ENCODE measurements at places on chromosomes 5 and 9.

DNA sequence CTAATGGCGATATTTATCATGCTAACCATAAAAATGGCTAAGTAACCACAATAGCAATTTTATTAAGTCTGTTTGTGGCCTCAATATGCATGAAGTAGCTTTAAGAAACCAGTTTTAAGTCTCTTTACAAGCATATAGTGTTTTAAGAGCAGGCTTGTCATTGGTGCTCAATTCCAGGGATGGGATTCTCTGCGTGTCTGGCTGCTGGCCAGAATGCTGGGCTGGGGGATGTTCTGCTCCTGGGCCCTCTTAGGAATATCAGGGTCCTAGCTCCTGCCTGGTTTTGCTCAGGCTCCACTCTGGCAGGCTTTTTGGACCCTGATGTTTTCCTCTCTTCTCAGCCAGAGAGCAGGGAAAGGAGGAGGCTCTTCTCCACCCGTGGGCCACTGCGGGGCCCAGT lies 127.2 kb downstream of the PDE8B start:
- no peak for DNase-seq

DNA sequence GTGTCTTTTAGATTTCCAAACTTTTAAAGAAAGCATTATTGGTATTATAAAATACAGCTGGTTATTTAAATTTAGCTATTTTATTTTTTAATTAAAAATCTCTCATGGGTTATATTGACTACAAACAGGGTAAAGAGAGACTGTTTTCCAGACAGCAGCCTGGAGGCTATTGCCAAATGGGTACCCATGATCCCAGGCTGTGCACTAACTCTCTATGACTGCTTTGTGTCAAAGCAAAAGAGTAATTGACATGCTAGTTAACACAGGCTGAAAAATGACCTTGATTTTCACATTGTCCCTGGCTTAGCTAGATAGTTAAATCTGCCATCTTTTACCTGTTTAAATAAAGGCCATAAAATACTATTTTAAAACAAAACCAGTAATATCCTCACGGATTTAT lies 589.7 kb downstream of the ANXA1 start:
- no peak for DNase-seq

- no peak for DNase-seq
These were observed 227.1 kb downstream of the ZSWIM6 start for GRCh38 chr5:61559146-61559545.

GRCh38 chr9:69535911-69536310 lies 136.3 kb downstream of the APBA1 start:
- no peak for DNase-seq

GRCh38 chr9:114099669-114100270 lies 678 bp upstream of the KIF12 start:
- DNase-seq: no peak

- no peak for DNase-seq
These were observed 58.4 kb upstream of the IL17B start for GRCh38 chr5:149437391-149438040.

GRCh38 chr9:95506428-95506677 lies 10.4 kb downstream of the PTCH1 start:
- no peak for DNase-seq

- no peak for DNase-seq
These were observed 662.7 kb upstream of the RGMB start for GRCh38 chr5:98110791-98111190.

- DNase-seq: no peak
These were observed 11.0 kb upstream of the SH3RF2 start for GRCh38 chr5:145925353-145925752.

DNA sequence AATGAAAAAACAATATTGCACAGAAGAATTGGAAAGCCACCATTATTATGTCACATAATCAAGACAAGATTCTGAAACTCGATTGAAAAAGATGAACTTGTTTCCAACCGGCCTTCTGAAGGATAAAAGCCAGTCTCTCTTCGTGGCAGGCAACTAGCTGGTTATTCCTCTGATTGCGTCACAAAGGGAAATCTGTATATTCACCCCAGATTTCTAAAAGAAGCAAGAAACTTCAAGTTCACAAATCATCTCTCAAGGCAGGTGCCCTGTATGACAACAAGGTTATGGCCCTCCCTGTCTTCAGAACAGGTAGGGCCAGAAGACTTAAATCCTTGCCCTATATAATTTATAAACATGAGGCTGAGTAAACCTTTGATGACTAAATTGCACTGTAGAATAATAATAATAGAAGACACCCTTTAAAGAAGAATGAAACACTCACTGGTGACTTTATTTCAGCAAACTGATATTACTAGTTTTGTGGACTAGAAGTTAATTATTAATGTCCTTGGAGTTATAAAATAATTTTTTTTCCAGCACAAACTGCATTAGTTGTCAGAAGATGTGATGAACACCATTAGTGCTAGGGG lies 2.9 kb upstream of the KLF4 start:
- DNase-seq: no peak

DNA sequence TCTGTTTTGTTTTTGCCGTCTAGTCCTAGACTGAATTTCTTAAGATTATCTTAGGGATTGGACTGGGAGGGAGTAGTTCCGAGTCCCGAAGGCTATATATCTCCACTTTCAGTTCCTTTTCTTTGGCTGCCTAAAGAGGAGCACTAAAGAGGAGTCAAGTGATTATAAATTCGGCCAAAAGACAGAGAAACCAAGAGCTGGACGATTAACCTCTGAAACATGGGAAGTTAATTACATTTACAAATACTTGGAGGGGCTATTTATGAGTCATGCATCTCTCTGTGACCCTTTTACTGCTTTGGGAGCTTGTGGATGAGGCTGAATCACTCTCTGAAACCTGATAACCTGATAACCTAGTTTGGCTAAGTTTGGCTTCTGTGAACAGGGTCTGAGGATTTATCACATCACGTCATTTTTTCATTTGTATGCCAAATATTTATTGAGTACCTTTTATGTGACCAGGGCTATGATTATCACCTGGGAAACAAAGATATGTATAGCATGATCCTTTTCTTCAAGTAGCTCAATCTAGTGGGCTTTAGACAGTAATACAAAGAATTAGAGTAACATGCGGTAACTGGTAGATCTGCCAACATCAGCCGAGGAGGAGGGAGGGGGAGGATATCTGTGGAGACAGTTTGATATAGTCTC lies 180.9 kb downstream of the CD180 start:
- DNase-seq: no peak

DNA sequence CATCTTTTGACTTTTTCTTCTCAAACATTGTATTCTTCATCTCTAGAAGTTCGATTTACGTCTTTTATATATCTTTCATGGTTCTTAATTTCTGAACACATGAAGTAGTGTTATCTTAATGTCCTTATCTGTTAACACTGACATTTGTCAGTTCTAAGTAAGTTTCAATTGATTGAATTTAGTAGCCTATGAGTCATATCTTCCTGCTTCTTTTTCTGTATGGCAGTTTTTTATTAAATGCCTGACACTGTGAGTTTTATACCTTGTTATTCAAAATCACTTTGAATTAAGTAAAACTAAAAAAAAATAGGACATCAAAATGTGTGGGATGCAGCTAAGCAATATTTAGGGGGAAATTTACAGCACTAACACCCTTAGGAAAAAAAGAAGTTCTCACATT lies 707.0 kb upstream of the ACO1 start:
- DNase-seq: no peak

GRCh38 chr9:109035684-109036423 lies 22.6 kb upstream of the CTNNAL1 start:
- no peak for DNase-seq

- DNase-seq: no peak
These were observed 74.9 kb upstream of the NIPAL4 start for GRCh38 chr5:157384971-157385709.

- DNase-seq: no peak
These were observed at the start of gene DAPK1 for GRCh38 chr9:87497604-87498045. TSS of gene DAPK1 (plus strand) at chr9:87497867. CDS start at chr9:87499078, 1,211 bp downstream.

- no peak for DNase-seq
These were observed 2.5 kb downstream of the ABCA2 start for GRCh38 chr9:137025517-137025966.

DNA sequence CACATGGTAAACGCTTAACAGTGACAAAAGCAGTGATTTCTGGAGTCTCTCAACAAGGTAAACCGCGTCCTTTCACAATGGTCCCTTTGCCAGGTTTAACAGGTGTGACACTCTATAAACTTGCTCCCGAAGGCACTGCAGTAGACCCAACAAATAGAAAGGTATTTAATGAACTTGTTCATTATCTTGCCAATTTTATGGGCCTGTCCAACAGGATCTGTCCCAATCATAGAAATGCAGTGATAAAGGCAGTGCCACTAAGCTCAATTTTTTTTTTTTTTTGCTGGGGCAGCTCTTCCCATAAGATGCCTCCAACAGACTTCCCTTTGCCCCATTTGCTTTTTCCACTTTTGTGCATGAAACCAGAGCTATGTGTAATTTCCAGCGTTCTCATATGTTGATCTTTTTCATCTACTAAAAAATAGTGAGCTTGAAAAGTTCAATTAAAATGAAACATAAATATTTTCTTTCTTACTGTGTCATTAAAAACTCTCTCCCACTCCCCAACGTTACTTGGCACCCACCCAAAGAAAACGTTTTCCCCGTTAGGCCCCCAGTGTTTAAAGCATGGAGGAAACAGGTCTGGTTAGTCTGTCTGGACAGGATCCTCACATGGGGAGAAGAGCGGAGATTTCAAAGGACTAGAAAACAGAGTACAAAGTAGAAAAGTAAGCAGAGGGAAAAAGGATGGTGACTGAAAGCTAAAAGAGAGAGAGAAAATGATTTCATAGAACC lies 80.9 kb upstream of the SPATA31D4 start:
- DNase-seq: no peak

DNA sequence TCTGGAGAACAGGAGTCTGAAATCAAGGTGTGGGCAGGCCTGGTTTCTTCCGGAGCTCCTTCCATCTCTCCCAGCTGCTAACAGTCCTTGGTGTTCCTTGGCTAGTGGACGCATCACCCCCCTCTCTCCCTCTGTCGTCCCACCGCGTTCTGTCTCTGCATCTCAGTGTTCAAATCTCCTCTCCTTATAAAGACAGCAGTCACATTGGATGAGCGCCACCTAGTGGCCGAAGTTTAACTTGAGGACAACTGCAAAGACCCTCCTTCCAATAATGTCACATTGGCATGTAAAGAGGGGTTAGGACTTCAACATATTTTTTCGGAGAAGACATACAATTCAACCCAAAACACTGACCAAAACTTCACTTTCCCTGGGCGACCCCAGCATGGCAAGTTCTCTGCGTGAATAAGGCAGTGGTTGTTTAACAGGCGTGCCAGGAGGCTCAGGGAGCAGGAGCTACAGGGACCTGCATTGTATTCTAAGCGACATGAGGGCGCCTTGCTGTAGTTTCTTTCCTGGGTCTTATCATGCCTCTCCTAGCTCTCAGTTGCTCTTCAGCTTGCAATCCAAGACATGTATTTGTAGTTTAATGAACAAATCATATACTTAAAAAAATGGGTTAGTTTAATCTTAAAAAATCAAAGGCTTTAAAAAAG lies 27.9 kb upstream of the BASP1 start:
- no peak for DNase-seq

DNA sequence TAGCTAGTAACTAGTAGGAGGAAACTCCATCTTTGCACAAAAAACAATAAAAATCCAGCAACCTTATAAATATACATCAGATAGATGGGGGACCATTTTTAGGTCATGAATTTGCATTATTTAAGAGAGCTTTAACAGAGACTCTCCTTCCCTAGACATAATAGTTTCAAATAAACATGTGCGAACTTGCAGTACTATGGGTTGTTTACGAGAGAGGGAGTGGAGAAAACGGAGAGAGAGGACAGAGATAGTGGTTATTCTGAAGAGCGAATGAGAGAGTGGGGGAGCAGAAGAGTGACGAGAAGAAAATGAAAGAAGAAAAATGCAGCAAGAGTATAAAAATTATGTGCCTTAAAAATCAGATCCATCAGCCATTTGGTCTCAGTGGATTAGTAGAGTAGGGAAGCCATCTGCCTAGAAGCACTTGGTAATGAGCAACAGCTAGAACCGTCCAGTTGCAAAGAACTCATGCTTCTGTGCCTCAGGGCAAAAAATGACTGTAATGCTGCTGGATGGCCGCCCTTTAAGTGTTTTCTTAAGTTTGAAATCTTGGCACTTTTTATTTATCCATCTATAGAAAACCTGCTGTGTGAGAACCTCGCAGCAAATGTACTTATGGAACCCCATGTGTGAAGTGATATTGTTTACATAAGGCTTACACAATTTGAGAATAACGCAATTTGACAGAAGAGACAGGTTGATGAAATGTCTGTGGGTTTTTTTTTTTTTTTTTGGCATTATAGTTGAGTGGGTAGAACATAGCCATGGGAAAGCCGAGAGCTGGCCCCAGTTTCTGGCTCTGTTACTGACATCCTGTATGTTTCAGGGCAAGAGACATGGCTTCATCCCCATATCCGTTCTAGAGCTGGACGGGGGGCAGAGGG lies 95.6 kb upstream of the ZNF608 start:
- DNase-seq: no peak

DNA sequence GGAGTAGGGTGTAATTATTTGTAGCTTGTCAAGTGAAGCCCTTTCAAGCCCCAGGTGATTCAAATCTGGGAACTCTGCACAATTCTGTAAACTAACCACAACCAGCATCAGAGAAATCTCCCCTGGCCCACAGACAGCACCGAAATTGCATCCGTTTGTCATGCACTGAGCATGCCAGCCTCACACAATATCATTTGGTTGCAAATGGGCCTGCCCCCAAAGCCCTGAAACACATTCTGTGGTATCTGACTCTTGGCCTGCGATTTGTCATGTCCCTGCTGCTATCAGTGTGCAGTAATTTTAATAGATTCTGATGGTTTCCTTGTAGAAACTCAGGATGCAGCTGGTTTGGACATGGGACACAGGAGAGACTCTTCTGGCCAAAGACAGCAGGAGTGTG lies 35.3 kb downstream of the SNX24 start:
- DNase-seq: no peak

DNA sequence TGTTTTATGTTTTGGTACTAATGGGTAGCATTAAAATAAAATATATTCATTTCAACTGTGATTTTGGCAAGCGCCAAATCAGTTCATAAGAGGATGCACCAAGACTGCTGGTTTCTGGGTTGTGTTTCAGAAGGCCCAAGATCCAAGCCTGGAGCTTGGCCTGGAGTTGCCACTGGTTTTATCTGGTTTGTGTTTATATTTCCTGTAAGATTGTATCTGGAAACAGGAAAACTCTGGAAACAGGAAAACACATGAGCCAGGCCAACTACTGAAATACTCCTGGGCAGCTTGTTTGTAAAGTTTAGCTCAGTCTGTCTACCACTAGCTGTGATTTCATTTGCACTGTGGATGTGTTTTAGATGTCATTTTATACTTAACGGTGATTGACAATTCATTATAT lies 5.5 kb downstream of the FSTL4 start:
- no peak for DNase-seq

DNA sequence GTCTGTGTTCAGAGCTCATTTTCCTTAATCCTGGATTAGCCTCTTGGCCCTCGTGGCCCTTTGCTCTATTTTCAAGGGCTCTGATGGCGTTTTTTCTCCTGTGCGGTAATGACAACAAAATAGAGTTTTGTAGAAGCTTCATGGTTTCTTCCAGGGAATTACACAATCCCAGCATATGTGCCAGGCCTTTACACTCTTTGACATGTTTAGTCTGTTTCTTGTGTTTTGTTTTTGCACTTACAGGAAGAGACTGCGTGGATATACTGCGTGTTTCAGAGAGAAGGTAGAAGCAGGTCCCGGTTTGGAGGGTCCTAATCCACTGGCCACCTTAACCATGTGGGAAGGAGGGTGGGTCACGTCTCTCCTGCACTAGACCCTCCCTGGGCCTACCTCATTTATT lies 400.2 kb upstream of the IRX4 start:
- no peak for DNase-seq

Measured in cerebellar nuclear complex (tissue), 1 donor.